ENCODE measurements at places on chromosomes 5 and 9.
A peak's percentile ranks its signal among the peaks of the same experiment; 100 is the strongest.

DNA sequence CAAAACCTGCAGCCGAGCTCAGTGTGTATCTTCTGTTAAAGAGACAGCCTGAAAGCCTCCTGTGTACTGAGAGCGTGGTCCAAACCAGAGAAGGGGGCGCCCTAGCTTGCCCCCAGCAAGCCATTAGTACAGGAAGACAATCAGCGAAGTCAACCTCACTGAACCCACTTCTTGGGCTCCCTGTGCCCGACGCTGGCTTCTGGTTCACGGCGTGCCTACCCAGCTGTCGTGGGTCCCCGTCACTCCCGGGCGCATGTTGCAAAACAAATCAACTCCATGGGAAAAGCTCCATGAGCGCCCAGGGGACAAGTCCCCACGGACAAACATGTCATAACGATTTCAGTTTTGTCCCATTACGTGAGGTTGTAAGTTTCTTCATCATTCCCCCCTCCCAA, 326.9 kb downstream of the SH3GL2 start:
- no peak for DNase-seq

GRCh38 chr5:161084115-161084514, 232.1 kb upstream of the ATP10B start:
- DNase-seq = no peak

DNA sequence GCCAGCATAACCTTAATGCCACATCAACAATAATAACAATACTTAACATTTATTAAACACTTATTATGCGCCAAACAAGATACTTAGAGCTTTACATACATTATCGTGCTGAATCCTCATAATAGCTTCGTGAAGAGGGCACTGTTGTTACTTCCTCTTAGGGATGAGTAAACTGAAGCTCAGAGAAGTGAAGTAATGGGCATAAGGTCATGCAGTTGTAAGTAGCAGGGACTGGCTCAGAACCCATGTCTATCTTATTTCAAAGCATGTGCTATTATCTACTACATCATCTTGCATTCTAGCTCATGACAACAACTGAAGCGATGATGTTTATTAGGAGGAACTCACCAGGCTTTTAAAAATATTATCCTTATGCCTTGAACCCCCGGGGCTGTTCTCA, 34.9 kb upstream of the PPP3R2 start:
- no peak for DNase-seq

- no peak for DNase-seq
Observed at GRCh38 chr5:150513375-150514309, 5.7 kb downstream of the NDST1 start.

DNA sequence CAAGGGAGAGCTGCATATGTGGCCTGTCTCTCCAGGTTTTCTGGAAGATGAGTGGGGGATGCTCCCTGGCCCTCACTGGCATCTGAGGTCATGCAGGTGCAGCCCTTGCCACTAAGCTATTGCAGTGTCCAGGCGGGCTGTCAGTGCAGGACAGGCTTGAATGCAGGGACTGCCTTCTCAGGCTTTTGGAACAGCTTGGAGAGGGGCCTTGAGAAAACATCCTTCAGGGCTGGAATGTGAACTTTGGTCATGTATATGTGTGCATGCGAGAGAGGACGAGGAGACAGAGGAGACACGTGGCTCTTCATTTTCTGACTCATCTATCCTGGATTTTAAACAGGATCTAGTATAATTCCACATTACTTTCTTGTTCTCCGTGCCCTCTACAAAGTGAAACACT, 90.3 kb downstream of the MACROH2A1 start:
- DNase-seq = no peak

DNA sequence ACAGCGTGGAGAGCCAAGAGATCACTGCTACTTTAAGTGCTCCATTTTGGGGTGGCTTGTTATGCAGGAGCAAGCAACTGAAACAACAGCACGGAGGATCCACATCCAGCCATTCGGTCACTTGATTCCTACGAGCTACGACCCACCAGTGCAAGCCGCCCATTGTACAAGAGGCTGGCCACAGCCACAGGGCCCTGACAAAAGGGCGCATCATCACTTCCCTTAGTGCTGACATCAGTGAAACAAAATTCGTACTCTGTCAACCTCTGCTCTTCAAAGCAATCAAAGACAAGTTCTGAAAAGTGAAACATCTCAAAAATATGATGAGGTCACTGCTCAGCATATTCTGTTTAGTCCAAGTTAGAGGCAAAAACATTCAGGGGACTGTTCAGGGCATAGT, 168.4 kb downstream of the GADD45G start:
- no peak for DNase-seq

DNA sequence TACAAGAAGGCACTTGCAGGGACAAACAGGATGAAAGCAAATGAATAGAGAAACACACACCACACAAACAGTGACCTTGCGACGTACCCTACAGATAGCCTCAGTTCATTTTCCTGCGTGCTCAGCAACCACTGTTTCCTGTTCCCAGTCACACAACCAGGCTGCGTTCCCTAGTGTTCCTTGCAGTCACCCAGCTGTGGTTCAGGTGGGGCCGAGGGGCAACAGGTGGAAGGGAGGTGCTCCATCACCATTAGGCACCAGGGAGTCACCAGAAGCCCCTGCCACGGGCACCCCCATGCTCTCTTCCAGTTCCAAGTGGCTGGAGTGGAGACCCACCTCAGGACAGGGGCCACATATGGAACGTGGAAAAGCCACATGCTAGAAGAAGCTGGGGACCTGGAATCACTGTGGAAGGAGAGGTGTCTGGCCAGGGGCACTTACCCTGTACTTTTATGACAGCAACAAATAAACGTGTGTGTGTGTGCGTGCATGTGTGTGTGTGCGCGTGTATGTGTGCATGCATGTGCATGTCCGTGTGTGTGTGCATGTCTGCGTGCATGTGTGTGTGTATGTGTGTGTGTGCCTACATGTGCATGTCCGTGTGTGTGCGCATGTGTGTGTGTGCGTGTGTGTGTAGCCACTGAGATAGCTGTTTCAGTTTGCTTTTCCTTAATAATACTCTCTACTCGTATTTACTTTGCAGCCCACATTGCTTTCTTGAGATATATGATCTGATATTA, 18.8 kb upstream of the FCN2 start:
- no peak for DNase-seq

GRCh38 chr5:6729386-6730310, 16.4 kb downstream of the TENT4A start:
- no peak for DNase-seq

DNA sequence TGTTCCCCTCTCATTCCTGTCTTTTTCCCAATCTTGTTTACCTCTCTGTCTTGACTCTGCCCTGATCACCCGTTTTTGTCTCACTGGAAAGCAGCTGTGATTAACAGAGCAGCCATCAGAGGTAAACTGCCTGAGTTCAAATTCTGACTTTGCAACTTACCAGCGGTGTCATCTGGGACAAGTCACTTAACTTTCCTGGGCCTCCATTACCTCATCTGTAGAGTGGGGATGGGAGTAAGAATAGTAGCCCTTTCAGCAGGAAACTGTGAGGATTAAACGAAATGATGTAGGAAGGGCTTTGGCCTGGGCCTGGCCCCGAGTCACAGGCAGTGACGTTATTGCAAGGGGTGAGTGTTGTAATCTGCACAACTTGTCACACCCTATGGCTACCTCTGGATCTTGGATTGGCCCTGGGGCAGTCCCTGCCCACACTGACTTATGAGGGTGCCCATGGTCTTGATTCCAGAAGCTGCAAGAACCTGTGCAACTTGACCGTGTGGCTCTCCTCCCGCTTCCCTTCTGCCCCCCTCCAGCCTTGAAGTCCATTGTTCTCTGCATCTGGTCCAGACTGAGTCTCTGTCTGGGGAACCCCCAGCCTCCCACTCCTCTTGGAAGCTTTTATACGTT, 657 bp upstream of the PCDH12 start:
- no peak for DNase-seq

- DNase-seq = no peak
Observed at GRCh38 chr9:125990793-125991220, 243.6 kb downstream of the PBX3 start.

DNA sequence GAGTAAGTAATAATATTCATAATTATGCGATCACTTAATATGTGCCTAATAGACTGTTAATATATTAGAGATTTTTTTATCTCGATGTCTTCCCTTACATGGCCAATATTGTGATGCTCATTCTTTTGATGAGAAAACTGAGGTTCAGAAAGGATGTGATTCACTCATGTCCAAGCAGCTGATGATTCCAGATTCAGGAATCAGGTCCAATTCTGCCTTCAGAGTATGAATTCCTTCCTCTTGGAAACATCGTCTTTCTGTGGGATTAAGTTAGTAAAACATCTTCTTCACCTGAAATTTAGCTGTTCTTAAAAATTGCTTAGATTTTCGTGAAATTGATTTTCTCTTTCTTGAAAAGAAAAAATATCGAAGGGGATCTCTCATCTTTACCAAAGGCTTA, 242.5 kb upstream of the RFX3 start:
- no peak for DNase-seq

- DNase-seq = no peak
Observed at GRCh38 chr5:5198135-5198534, 58.0 kb downstream of the ADAMTS16 start.

DNA sequence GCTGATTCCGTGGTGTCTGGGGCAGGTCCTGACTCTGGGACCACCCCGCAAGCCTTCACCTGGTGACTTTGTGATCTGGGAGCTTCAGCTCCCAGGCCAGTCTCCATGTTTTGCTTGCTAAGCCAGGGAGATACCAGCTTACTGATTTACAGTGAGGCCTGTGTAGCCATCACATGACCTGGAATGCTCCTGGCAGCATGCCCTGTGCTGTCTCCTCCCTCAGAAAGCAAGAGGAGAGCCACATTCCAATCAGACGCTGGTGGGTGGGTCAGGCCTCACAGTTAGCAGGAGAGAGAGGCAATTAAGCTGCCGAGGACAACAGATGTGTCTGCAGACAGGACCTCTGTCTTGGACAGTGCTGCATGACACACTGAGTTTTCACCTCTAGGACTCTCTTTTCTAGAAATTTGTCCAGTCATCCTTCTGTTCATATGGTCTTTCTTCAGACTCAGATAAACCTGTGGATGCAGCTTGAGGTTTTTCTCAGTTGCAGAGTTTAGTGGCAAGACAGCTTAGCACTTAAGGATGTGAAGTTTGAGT, 24.4 kb upstream of the GRPEL2 start:
- DNase-seq = peak; percentile 38

- DNase-seq = no peak
Observed at GRCh38 chr9:130962418-130963316, 23.6 kb upstream of the FIBCD1 start.

DNA sequence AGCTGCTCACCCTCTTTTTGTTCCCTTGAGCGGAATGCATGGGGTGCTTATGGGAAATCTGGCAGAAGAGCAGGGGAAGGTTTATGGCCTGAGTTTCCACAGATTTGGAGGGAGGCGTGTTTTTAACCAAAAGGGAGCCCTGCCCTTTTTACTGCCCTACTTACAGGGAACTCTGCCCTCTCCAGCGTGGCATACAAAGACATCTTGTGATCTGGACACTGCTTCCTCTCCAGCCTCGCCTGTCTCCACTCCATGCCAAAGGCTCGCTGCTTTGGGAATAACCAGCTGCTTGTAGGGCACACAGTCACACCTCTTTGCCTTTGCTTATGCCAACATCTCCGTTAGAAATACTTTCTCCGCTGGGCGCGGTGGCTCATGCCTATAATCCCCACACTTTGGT, 314.2 kb downstream of the ARHGAP26 start:
- peak; percentile 77 for DNase-seq

- DNase-seq = no peak
Observed at GRCh38 chr9:95455714-95456113, 61.1 kb downstream of the PTCH1 start.

DNA sequence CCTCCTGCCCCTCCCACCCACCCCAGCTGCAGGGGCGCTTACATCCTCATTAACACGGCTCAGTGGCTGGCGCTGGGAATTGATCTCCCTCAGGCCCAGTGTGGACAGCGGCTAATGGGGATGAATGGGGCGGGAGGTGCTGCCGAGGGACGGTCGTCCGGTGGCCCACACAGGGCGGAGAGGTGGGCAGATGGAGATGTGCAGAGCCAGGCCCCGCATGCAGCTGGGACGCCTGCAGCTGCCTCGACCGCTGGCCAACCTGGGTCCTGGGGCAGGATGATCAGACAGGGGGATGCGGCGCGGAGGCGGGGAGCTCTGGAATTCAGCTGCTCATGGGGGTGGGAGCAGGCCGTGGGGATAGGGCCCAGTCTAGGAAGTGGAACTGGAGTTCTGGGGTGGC, 17.6 kb downstream of the TSPAN17 start:
- no peak for DNase-seq

DNA sequence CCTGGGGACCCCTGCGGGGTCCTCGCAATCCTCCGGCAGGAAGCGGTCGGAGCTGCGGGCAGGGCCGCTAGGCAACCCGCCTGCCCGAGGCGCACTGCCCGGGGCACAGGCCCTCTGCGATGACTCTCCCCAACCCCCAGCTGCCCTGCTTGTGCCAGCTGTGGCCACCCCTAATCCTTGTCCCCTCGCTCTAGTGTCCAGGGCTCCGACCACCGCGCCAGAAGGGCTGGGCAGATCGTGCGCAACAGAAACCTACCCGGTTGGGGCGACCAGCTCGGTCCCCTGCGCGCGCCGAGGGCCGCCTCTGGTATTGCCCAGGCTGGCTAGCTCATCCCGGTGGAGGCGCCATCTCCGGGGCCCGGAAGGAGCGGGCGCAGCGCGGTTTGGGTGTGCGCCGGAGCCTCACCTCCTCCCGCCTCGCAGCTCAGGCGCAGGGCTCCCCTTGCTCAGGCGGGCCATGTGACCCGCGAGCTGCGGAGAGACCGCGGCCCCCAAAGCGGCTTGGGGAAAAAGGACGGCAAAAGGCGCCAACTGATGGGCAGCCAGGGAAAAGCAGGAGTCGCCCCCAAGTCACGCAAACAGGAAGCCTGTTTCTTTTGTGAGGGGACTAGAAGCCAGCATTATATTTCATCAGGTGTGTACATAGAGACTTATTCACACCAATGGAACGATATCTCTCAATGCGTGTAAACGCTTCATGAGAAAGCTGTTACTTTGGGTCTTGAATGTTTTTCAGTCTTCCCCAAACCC, 46.8 kb upstream of the RNF20 start:
- no peak for DNase-seq

DNA sequence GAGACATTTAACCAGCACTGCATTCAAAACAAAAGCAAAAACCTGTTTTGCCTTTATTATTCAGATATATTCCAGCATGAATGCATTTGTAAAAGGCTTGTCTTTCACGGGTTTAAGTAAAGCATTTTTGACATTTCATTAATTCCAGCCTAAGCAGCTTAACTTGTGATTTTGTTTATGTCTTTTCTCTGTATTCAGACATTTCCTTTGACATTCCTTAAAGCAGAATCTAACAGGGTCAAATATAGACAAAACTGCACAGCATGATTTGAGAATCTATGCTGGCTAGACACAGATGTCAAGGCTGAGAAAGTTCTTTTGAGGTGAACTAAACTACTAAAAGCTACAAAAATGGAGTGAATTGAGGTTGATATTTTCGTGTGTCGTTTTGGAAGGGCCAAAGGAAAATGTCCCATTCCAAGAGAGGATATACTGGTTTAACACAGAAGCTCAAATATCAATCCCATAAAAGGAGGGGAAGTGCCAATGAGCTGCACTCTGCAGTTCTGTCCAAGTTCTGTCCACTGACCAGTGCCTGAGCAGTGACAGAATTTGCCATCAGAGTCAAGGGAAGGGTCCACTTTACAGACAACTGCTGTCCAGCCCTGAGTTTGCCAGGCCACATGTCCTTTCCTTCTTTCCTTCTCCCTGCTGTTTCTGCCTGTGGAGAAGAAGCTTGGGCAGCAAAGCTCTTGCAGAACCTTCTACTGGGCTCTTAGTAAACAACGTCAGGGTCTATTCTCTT, 198.7 kb upstream of the KLF9 start:
- DNase-seq = no peak

All from gastrocnemius medialis (tissue), 4 donors.